Heart left ventricle (tissue), 16 donors: ENCODE measurements at places on chromosomes 2 and 18. TPM values are rescaled to one million over a fixed set of nuclear protein-coding genes. Genes with fewer than 3 reads are reported as not detected.
A peak's percentile ranks its signal among the peaks of the same experiment; 100 is the strongest.

The SPC25 gene
- not detected for polyA plus RNA-seq

The C2orf66 gene
- polyA plus RNA-seq = 0.11 TPM

The TMEM178A gene
- polyA plus RNA-seq = 3.1 TPM

GRCh38 chr2:136785215-136785614, 19.9 kb downstream of the THSD7B start:
- peak; percentile 23 for DNase-seq

- no peak for DNase-seq
These were observed 68.2 kb upstream of the CAB39 start for GRCh38 chr2:230644356-230644935.

The AMER3 gene
- polyA plus RNA-seq = not detected

DNA sequence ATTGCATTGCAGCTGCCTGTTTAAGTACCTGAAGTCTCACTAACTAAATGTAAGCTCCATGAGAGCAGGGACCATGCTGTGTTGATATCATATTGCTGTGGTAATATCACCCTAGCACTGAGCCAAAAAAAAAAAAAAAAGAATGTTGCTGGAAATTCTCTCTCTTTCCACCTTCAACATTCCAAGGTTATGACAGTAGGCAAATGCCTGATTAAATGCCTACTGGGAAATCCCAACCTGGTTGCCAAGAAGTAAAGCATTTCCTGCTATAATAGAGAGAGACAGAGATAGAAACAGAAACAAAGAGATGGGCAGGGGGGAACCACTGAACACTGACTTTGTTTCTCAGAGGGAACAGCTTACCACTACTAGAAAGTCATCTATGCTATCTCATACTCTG, 1604.2 kb downstream of the LRP1B start:
- DNase-seq = no peak

The HOXD8 gene
- 0.21 TPM for polyA plus RNA-seq

GRCh38 chr2:13676269-13676668, 956.2 kb upstream of the LRATD1 start:
- DNase-seq = no peak

DNA sequence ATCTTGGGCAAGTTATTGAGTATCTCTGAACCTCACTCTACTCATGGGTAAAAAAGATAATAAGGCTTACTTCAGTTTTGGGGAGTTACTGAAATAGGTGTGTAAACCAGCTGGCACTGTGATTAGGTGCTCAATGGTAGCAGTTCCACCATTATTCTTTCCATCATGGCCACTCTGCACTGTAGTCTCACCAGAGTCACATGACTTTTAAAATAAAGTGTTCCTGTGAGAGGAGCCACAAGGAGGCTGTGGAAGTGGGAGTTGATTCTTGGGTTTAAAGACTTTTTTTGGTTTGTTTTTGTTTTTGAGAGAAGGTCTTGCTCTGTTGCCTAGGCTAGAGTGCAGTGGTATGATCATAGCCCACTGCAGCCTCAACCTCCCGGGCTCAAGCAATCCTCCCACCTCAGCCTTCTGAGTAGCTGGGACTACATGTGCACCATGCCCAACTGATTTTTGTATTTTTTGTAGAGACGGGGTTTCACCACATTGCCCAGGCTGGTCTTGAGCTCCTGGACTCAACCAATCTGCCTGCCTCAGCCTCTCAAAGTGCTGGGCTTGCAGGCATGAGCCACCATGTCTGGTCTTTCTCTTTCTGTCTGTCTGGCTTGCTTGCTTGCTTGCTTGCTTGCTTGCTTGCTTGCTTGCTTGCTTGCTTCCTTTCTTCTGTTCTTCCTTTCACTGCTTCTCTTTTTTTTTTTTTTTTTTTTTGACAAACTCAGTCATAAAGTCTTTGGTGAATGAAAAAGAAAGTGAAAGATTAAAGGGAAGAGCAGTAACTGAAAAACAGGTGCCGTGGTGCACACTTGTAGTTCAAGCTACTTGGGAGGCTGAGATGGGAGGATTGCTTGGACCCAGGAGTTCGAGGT, 21.2 kb upstream of the ACVR1 start:
- DNase-seq = no peak

The ANO7 gene
- polyA plus RNA-seq = 0.91 TPM

DNA sequence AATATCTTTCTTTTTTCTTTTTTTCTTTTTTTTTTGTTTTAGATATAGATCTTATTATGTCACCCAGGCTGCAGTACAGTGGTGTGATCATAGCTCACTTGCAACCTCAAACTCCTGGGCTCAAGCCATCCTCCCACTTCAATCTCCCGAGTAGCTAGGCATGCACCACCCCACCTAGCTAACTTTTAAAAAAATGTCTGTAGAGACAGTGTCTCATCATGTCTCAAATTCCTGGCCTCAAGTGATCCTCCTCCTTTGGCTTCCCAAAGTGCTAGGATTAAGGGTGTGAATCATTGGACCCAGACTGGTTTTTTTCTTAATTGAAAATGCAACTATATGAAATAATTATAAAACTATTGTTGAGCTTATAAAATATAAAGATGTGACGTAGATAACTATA, 9.8 kb upstream of the ZCCHC2 start:
- no peak for DNase-seq

The RESP18 gene
- polyA plus RNA-seq = not detected

DNA sequence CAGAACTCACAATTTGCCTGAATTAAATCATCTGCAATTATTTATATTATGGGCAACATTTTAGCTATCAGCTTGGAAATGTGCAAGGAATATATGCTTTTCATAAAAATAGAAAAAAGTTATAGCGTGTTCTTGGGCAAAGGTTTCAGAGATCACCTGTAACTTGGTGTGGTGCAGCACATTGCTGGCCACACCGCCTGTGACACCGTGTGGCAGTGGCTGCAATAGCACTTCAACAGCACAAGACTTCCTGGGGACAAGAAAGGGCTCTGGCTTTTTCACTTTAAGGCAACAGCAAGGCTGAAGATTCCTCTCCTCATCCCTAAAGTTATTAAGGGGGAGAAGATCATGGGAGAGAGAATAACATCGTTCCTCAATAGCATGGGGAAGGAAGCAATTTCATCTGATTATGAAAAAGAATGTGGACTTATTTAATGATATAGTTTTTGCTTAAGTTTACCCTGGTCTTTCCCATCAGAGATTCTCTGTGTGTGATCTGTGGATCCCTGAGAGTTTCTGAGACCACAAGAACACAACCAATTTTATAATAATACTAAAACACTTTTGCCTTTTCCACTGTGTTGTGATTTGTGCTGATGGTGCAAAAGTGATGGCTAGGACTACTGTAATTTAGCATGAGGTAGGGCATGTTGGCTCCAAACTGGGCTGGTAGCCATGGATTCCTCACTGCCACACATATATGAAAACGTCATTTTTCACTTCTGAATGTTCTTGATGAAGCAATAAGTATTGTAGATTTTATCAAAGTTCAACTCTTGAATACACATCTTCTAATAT, 15.0 kb upstream of the SERPINB3 start:
- DNase-seq = no peak

DNA sequence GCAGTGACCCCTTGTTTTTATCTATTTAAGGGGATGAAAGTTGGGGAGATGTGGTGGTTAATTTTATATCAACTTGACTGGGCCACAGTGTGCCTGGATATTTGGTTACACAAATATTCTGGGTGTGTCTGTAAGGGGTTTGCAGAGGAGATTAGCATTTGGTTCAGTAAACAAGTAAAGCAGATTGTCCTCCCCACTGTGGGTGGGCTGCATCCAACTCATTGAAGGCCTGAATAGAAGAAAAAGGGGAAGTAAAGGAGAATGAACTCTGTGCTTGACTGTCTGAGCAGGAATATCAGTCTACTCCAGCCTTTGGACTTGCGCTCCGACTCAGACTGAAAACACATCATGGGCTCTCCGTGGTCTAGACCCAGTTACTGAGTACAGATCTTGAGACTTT, 80.9 kb downstream of the GCA start:
- no peak for DNase-seq

DNA sequence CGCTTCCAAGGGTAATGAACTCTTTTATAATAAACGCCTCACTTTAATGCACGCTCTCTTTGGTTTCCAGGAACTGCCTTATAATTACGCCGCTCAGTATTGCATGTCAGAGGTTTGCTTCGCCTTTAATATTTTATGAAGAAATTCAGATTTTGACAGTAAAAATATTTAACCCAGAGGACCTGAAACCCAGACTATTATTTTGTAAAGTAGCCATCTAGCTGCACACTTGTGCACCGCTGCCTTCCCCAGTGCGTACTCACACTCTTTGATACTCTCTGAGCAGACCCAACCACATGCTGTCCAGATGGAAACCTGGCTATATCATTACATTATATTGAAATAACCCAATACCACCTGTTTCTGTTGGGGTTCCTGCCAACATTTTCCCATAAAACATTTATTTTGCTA, 270.1 kb downstream of the C1D start:
- no peak for DNase-seq

- peak; percentile 65 for DNase-seq
These were observed 135.2 kb downstream of the ALPK2 start for GRCh38 chr18:58493516-58494253.

DNA sequence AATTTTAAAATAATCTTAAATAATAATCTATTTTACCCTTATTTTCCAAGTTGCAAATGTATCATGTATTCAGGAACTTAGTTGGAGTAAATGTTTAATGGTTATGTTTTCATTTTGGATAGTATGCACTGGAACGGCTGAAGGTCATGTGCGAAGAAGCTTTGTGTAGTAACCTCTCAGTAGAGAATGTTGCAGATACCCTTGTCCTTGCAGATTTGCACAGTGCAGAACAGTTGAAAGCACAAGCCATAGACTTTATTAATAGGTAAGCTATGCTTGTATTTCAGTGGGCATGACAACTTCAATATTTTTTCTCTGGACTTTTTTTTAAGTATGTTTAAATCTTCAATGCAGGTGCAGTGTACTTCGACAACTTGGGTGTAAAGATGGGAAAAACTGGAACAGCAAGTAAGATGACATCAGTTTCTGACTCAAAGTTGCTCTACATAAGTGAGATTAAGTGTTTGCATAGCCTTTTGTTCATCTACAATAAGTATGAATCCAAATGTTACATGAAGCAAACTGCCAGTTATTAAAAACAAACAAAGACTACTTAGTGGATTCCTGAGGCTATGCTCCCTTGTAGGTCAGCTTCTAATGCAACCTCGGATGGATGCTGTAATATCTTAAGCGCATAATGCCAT, 63.1 kb downstream of the SPOPL start:
- no peak for DNase-seq

The KCNE4 gene
- polyA plus RNA-seq = 1.5 TPM

DNA sequence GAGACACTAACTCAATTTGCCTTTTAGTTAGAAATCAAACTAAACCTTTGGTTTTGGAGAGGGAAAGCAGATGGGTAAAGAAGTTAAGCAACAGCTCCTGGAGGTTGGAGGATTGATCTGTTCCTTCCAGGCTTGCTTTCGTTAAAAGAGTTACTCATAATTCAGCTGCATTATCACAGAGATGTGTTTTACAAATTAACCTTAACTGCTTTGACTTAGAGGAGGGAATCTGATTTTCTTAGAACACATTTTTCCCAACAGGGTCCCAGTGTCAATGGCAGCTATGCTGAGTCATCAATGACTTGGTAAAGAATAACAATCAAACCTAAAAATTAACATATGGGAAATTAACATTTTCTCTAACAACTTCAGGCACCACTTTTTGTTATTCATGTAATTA, 113.4 kb downstream of the COPS8 start:
- DNase-seq = no peak

The NYAP2 gene
- polyA plus RNA-seq = not detected

The STARD6 gene
- polyA plus RNA-seq = not detected

- no peak for DNase-seq
These were observed 19.7 kb downstream of the SAP130 start for GRCh38 chr2:128008074-128008672.

- no peak for DNase-seq
These were observed 251.3 kb downstream of the PLCL1 start for GRCh38 chr2:198055716-198056115.

The KCNG2 gene
- 0.07 TPM for polyA plus RNA-seq

The ALKAL2 gene
- polyA plus RNA-seq = 0.25 TPM

DNA sequence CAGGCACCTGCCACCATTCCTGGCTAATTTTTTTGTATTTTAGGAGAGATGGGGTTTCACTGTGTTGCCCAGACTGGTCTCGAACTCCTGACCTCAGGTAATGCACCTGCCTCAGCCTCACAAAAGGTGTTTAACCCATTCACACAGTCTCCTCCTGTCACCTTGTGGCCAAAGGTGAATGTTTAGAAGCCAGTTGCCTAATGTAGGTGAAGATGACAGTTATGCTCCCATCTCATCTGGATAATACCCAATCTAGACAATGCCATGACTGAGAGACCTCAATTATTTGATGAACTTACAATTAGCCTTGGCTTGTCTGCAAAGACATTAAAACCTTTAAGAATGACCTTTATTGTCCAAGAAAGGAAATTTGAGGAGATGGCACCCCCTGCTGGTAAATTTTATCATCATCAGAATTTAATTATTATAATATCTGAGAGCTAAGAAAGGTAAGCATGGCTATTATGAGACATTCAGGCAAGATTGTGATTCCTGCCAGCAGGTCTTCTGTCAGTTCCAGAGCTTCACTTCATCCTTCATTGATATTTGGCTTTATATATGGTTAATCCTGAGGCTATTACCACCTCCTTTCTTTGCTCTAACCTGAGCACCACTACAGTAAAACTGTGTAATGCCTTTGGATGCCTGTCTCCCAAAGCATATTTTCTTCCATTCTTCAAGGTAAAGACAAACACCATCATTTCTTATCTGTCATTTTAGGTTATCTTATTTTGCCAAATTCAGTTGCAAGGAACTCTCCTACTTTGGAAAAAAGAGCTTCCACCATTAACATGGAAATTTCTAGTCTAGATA, 117.6 kb downstream of the FAM124B start:
- DNase-seq = no peak

DNA sequence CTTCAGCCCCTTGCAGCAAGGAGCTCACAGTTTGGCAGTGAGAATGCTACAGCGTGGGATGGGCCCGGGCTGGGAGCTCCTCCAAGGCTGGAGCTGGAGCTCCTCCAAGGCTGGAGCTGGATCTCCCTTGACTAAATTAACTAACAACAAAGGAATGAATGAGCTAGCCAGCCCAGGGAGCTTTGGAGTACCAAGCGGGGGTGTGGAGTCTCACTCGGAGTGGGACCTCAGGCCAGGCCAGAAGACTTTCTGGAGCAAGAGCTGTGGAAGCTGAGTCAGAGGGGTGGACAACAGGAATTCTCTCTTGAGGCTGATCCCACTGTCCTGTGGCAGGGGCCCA, 244.7 kb upstream of the HS6ST1 start:
- DNase-seq = peak; percentile 69

GRCh38 chr2:109222825-109223471, 93.9 kb downstream of the SH3RF3 start:
- DNase-seq = no peak
